PC-3 (cell line): ENCODE measurements at places on chromosomes 1 and 21. TPM values are rescaled to one million over a fixed set of nuclear protein-coding genes. Genes with fewer than 3 reads are reported as not detected.

- H3K4me1 ChIP-seq = no peaks in the 10 kb centered on the region; the same call in 1 of the 2 replicates
- H3K4me3 ChIP-seq = no peak overlapping the region
- no peak overlapping the region for H3K27ac ChIP-seq
- no peak for DNase-seq
Measured at GRCh38 chr1:164586591-164586990, 27.6 kb downstream of the PBX1 start.

DNA sequence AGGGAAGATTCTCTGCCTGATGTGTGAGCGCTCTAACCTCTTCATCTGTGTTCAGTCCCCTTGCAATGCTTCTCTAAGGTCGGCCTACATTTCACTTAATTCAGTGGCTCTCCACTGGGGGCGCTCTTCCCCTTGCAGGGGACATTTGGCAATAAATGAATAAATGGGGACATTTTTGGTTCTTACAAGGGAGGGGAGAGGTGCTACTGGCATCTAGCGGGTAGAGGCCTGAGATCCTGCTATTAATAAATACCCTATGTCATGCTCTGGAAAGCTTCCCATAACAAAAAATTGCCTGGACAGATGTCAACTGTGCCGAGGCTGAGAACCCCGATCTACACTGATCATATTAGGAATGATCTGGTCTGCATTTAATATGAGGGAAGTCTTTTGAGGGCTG, 25.9 kb upstream of the DNAJC11 start:
- peaks cover 12% of the 10 kb centered on the region; the same call in 1 of the 2 replicates for H3K27me3 ChIP-seq
- peaks cover 6% of the 10 kb centered on the region; the same call in 1 of the 2 replicates for H3K4me1 ChIP-seq
- no peak overlapping the region for H3K4me3 ChIP-seq
- no peaks in the 10 kb centered on the region for H3K36me3 ChIP-seq
- H3K27ac ChIP-seq = no peak overlapping the region

DNA sequence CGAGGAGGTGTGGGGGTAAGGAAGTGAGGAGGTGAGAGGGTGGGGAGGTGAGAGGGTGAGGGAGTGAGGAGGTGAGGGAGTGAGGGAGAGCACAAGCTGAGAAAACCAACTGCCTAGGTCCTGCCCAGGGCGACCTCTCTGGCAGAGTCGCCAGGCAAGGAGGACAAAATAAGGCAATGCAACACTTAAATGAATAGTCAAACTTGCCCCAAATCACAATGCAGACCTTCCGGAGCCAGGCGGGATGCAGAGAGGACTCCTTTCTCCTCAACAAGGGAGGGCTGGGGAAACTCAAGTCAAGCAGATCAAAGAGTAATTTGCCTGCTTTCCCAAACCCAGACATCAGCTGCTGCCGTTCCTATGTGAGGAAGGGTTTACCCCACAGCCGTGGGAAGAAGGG, 86.0 kb downstream of the CCDC185 start:
- H3K36me3 ChIP-seq = no peaks in the 10 kb centered on the region
- no peak overlapping the region for H3K27ac ChIP-seq
- peak; percentile 19 for DNase-seq
- H3K4me1 ChIP-seq = no peaks in the 10 kb centered on the region
- peaks cover 20% of the 10 kb centered on the region for H3K27me3 ChIP-seq

DNA sequence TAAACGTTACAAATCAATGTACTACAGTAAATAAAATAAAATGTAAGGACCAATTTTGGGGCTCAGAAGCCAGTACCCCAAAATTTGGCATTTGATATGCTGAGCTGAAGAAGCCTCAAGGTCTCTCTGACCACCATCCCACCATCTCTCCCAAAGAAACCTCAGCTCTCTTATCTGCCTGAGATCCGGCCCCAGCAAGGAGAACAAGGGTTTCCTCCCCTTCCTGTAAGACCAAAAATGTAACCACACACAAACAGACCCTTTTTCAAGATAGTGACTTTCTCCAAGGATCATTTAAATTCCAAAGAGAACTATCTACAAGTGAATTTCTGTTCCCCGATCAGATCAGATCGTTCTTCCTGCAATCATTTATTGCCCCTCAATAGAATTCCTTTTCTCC, 68.1 kb upstream of the SLC45A1 start:
- H3K36me3 ChIP-seq = no peaks in the 10 kb centered on the region
- H3K4me1 ChIP-seq = no peaks in the 10 kb centered on the region
- no peak for DNase-seq
- no peaks in the 10 kb centered on the region for H3K27me3 ChIP-seq
- no peak overlapping the region for H3K27ac ChIP-seq
- H3K4me3 ChIP-seq = no peak overlapping the region

GRCh38 chr1:34786521-34787325, 5.7 kb downstream of the GJB3 start:
- H3K27ac ChIP-seq = peak overlapping the region; percentile 80
- DNase-seq = peak; percentile 87
- peaks cover 53% of the 10 kb centered on the region for H3K4me1 ChIP-seq
- H3K36me3 ChIP-seq = peaks cover 29% of the 10 kb centered on the region
- no peaks in the 10 kb centered on the region for H3K27me3 ChIP-seq

DNA sequence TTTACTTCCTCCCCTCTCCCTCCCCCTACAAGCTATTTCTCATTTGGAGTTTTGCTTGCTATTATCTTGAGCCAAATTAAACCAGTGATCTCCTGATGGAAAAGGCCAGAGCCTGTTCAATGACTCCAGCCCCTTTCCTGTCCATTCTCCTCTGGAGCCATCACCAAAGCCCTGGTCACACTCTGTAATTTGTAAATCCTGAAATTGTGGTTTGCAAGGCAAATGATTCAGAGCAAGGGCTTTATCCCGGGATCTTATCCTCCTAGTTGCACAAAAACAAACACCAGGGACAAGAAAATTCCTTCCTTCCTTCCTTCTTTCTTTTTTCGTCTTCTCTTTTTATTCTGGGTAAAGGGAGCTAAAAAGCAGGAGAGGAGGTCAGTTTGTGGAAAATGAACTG, 366.1 kb upstream of the ST6GALNAC5 start:
- H3K4me1 ChIP-seq = no peaks in the 10 kb centered on the region
- DNase-seq = no peak
- peaks cover 56% of the 10 kb centered on the region for H3K27me3 ChIP-seq
- H3K4me3 ChIP-seq = no peak overlapping the region
- H3K27ac ChIP-seq = no peak overlapping the region

DNA sequence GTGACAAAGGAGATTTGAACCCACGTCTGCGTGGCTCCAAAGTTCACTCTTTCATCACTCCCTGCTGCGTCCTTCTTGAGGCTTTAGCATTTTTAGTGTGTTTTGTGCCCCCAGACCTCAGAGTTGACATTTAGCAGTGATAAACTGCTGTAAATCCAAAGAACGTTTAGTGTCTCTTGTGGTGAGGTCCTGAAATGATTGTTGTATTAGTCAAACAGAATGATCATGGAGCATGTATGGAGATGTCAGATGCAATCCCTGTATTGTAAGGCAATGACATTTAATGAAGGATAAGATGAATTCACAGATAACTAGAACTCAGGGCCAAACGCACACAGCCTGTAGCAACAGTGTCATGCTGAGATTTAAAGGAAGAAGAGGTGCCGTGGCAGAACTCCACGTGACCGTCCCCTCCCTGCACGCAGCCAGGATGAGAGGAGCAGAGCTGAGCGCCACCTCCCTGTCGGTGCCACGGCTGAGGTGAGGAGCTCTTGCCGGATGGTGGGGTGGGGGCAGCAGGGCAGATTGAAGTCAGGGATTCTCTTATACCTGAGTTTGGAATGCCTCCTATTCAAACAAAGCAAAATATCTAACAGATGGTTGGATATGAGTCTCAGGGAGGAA, 30.1 kb downstream of the NTPCR start:
- no peak overlapping the region for H3K27ac ChIP-seq
- peaks cover 3% of the 10 kb centered on the region; the same call in 1 of the 2 replicates for H3K36me3 ChIP-seq
- H3K4me1 ChIP-seq = no peaks in the 10 kb centered on the region; the same call in 1 of the 2 replicates
- H3K27me3 ChIP-seq = no peaks in the 10 kb centered on the region
- DNase-seq = no peak

DNA sequence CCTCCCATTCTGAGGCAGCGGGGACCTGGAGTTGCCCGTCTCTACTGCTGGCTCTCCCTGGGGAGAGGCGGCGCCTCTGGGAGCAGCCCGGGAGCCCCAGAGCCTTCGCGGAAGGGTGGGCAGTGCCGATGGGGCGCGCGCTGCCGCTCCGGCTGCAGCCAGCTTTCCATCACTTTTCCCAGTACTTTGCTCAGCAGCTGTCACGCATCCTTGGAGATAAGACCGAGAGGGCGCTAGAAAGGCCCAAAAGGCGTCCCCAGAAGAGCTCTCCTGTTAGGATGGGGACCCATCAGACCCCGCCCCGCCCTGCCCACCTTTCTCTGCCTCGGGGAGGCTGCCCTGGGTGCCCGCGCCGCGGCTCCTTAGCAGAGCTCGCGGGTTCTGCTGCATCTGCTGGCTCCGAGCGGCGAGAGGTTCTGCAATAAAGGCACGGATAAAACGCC, 534 bp downstream of the KCNH1 start:
- peaks cover 78% of the 10 kb centered on the region for H3K27me3 ChIP-seq
- H3K27ac ChIP-seq = no peak overlapping the region
- H3K36me3 ChIP-seq = no peaks in the 10 kb centered on the region
- H3K4me3 ChIP-seq = peak overlapping the region; percentile 52
- 0 out of 2 replicates have a peak, but pooled peaks cover 4% of the 10 kb centered on the region for H3K4me1 ChIP-seq

GRCh38 chr1:178151831-178152230, 57.9 kb downstream of the RASAL2 start:
- H3K36me3 ChIP-seq = no peaks in the 10 kb centered on the region
- no peaks in the 10 kb centered on the region for H3K27me3 ChIP-seq
- peaks cover 34% of the 10 kb centered on the region for H3K4me1 ChIP-seq

DNA sequence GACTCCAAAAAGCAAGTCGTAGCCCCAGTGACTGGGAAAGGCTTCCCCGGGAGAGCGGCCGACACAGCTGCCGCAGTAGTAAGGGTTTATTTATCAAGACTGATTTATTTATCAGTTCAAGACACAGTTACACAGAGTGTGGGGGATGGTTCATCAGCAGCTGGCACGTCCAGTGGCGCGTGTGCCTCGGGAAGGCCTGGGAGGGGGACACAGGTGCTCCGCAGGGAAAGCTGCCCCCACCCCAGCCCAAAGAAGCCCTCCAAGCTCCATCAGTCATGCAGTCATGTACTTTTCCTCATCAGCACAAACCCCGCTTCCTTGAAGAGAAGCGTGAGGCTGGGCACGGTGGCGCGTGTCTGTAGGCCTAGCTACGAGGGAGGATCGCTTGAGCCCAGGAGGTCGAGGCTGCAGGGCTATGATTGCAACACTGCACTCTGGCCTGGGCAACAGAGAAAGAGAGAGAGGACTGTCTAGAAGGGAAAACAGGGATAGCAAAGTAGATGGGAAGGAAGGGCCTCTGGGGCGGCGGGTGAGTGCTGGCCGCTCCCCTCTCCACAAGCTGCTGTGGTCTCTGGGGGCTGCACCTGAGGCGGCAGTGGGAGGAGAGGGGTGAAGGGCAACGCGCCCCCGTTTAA, 53.2 kb downstream of the PRKCZ start:
- no peak for DNase-seq
- no peaks in the 10 kb centered on the region for H3K27me3 ChIP-seq
- H3K36me3 ChIP-seq = peaks cover 6% of the 10 kb centered on the region

DNA sequence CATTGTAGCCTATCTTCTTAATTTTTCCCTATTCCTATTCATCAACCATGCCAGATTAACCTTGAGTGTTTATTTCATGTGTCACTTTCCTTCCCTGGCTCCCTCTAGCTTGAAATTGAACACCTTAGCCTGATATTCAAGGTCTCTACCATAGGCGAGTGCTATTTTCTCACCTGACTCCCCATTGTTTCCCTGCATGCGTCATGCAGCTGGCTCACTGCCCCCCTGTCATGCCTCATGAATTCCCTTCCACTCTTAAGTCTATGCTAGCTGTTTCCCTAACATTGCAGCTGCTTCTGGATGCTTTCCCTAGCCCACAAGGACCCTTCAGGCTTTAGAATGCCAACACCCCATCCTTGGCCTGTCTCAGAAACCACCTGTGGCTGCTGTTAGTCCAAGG, 56.7 kb upstream of the CD1D start:
- peaks cover 43% of the 10 kb centered on the region for H3K27me3 ChIP-seq
- no peak overlapping the region for H3K4me3 ChIP-seq
- no peak overlapping the region for H3K27ac ChIP-seq
- no peaks in the 10 kb centered on the region for H3K4me1 ChIP-seq

GRCh38 chr1:232101231-232101630, 474.6 kb downstream of the DISC1 start:
- H3K4me1 ChIP-seq = no peaks in the 10 kb centered on the region
- no peaks in the 10 kb centered on the region for H3K36me3 ChIP-seq
- H3K4me3 ChIP-seq = no peak overlapping the region
- H3K27me3 ChIP-seq = no peaks in the 10 kb centered on the region
- no peak overlapping the region for H3K27ac ChIP-seq

- no peaks in the 10 kb centered on the region for H3K27me3 ChIP-seq
- H3K4me1 ChIP-seq = peaks cover 9% of the 10 kb centered on the region
- H3K4me3 ChIP-seq = peak overlapping the region; percentile 70
- H3K36me3 ChIP-seq = peaks cover 4% of the 10 kb centered on the region; the same call in 1 of the 2 replicates
Measured at GRCh38 chr21:39386899-39387298, 38.0 kb upstream of the HMGN1 start.

DNA sequence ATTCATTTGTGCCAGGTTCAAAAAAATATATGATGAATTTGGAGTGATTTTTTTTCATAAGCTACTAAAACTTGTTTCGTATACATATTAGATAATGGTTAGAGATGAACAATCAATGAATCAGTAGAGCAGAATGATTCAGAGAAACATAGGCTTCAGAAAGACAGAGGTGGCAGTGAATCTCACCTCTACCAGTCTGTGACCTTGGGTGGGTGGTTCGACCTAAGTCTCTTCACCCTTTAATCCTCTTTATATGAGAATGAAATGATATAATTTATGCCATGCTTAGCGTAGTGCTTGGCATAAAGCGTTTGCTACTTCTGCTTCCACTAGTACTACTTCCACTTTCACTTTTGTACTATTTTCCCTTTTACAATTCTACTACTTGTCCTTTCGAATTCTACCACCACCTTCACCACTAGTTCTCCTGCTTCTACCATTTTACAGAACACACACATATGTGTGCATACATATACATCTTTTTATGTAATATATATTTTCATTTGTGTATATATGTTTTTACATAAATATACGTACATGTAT, 45.1 kb downstream of the FYB2 start:
- H3K4me3 ChIP-seq = no peak overlapping the region
- no peaks in the 10 kb centered on the region for H3K4me1 ChIP-seq
- H3K27ac ChIP-seq = no peak overlapping the region
- no peak for DNase-seq

DNA sequence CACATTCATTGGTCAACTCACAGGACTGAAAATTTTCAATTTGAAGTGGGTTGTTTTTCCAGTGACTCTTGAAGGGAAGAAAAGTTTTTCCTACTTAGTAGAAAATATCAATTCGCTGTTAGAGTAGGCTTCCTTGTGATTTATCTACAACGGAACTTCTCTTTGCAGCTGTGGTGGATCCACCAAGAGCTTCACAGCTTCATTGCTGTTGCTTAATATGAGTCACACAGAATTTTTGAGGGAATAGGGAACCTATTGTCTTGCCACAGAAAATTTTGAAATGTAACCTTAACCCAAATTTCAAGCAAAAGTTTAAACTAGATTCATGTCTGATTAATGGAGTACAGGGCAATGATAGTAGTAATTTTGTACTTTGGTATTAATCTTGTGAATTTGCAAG, 58.4 kb upstream of the IFI44L start:
- no peaks in the 10 kb centered on the region for H3K4me1 ChIP-seq
- DNase-seq = no peak
- H3K27ac ChIP-seq = no peak overlapping the region
- no peaks in the 10 kb centered on the region for H3K36me3 ChIP-seq
- H3K27me3 ChIP-seq = no peaks in the 10 kb centered on the region

Gene DEPDC1
- 21.0 and 21.6 TPM in 2 replicates for total RNA-seq

Gene KRTAP19-3
- not detected in 2 replicates for total RNA-seq

Gene DFFA
- total RNA-seq = 46.7 and 52.0 TPM in 2 replicates

Gene HRNR
- total RNA-seq = not detected in 2 replicates

Gene ATP6V1G3
- total RNA-seq = not detected in 2 replicates

Gene GBP2
- 1.6 and 2.1 TPM in 2 replicates for total RNA-seq

Gene PARP1
- 536 and 538 TPM in 2 replicates for total RNA-seq

Gene FAM78B
- 0.12 and 0.26 TPM in 2 replicates for total RNA-seq
